ENCODE measurements at places on chromosomes 7 and 10. TPM values are rescaled to one million over a fixed set of nuclear protein-coding genes. Genes with fewer than 3 reads are reported as not detected.

PRRT4 gene
- total RNA-seq, result 0.85 TPM

TNS3 gene
- total RNA-seq, result 2.8 TPM

MRLN gene
- total RNA-seq, result not detected

THNSL1 gene
- total RNA-seq, result 4.6 TPM
